ENCODE measurements at places on chromosomes 7 and 10. TPM values are rescaled to one million over a fixed set of nuclear protein-coding genes. Genes with fewer than 3 reads are reported as not detected.

The FBXL13 gene
- 2.2 TPM for total RNA-seq

DNA sequence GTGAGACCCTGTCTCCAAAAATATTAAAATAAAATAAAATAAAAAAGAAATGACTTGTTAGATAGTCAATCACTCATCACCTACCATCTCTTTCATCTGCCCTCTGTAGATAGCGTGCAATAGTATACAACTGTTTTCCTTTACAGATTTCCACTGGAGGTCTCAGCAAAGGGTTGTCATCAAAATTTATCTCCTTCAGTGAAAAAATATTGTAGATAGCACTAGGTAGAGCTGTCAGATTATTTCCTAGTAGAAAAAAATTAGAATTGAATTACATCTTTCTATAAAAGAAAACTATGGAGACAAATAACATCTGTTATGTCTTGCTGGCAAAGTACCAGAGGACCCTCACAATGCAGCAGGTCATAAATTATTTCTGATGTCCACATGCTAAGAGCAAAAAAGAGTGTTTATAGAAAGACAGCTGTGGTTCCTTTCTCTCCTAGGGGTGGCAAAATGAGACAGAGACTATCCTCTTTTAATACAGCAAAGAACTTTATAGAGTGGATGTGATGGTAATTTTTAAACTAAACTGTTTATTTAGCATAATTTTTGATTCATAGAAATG, 16.3 kb upstream of the CYP51A1 start:
- DNase-seq, result no peak
- H3K27ac ChIP-seq, result no peak overlapping the region
- H3K27me3 ChIP-seq, result no peaks in the 10 kb centered on the region
- no peaks in the 10 kb centered on the region for H3K4me1 ChIP-seq
- H3K36me3 ChIP-seq, result no peaks in the 10 kb centered on the region

DNA sequence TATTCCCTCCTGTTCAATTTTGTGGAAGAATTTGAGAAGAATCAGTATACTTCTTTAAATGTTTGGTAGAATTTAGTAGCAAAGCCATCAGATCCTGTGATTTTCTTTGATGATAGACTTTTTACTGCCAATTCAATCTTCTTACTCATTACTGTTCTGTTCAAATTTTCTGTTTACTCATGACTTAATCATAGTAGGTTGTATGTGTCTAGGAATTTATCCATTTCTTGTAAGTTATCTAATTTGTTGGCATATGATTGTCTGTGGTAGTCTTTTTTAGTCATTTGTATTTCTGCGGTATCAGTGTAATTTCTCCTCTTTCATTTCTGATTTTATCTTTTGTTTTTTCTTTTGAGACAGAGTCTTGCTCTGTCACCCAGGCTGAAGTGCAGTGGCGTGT, 87.4 kb downstream of the CCDC3 start:
- no peak for DNase-seq
- H3K36me3 ChIP-seq, result no peaks in the 10 kb centered on the region
- H3K4me1 ChIP-seq, result no peaks in the 10 kb centered on the region

The SPAM1 gene
- not detected for total RNA-seq

Data from WTC11 (cell line).